ENCODE measurements at places on chromosomes 4 and X. TPM values are rescaled to one million over a fixed set of nuclear protein-coding genes. Genes with fewer than 3 reads are reported as not detected.

Gene NDNF
- 16.4 TPM for total RNA-seq

Gene HPGDS
- not detected for total RNA-seq

Gene ARHGEF38
- 0.05 TPM for total RNA-seq

Gene DIPK2B
- total RNA-seq: 0.23 TPM

Gene MAGEC3
- 0.31 TPM for total RNA-seq
